Hair follicular keratinocyte (primary cell): ENCODE measurements at places on chromosomes 5 and 9. TPM values are rescaled to one million over a fixed set of nuclear protein-coding genes. Genes with fewer than 3 reads are reported as not detected.

TLR4 gene
- total RNA-seq, result not detected in 2 replicates

MARVELD2 gene
- total RNA-seq, result 17.2 and 21.5 TPM in 2 replicates

CER1 gene
- not detected in 2 replicates for total RNA-seq

BTNL3 gene
- not detected in 2 replicates for total RNA-seq

LMNB1 gene
- total RNA-seq, result 24.2 and 67.4 TPM in 2 replicates

TTC39B gene
- total RNA-seq, result 10.2 and 10.8 TPM in 2 replicates

DNAJA1 gene
- total RNA-seq, result 53.0 and 93.5 TPM in 2 replicates

FBLL1 gene
- total RNA-seq, result 0.15 and 1.7 TPM in 2 replicates

LRRC19 gene
- total RNA-seq, result 0.23 TPM in 1 of 2 replicates, not detected in the other

HSPB3 gene
- total RNA-seq, result not detected in 2 replicates

TSSK1B gene
- total RNA-seq, result 0.04 and 0.08 TPM in 2 replicates

PCDHA9 gene
- total RNA-seq, result not detected in 2 replicates

TTC16 gene
- not detected in 2 replicates for total RNA-seq

PCDHGA6 gene
- total RNA-seq, result 0.15 and 0.16 TPM in 2 replicates

THBS4 gene
- total RNA-seq, result 1.7 and 2.3 TPM in 2 replicates

PCDHGA8 gene
- total RNA-seq, result 0.08 and 0.39 TPM in 2 replicates

TAF11L5 gene
- not detected in 2 replicates for total RNA-seq

RGS7BP gene
- total RNA-seq, result not detected in 2 replicates

CDH6 gene
- not detected in 2 replicates for total RNA-seq

PDE6A gene
- under 0.01 TPM in 1 of 2 replicates, not detected in the other for total RNA-seq

CRB2 gene
- not detected in 2 replicates for total RNA-seq

SLC6A18 gene
- total RNA-seq, result not detected in 2 replicates

CNTFR gene
- total RNA-seq, result 0.23 TPM in 1 of 2 replicates, not detected in the other

OTP gene
- not detected in 2 replicates for total RNA-seq
